Fibroblast of mammary gland (primary cell): ENCODE measurements at places on chromosomes 6 and 20.

DNA sequence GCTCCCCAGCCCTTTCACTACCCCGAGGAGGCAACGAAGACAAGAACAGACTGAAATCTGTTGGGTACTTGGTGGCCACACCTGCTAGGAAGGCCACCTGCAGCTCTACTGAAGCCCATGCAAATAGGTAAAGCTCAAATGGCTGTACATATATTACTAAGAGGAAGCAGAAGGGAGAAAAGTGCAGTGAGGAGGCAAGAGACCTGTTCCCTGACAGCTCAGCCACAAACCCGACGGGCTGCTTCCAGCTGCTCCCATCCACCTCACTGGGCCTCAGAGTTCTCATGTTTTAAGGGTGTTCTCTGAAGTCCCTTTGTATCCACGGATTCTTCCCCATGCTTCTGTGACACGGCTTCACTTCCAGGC lies 24.6 kb downstream of the TRAM2 start:
- no peak for DNase-seq

GRCh38 chr6:138405816-138406413 lies 1.9 kb downstream of the HEBP2 start:
- no peak for DNase-seq

DNA sequence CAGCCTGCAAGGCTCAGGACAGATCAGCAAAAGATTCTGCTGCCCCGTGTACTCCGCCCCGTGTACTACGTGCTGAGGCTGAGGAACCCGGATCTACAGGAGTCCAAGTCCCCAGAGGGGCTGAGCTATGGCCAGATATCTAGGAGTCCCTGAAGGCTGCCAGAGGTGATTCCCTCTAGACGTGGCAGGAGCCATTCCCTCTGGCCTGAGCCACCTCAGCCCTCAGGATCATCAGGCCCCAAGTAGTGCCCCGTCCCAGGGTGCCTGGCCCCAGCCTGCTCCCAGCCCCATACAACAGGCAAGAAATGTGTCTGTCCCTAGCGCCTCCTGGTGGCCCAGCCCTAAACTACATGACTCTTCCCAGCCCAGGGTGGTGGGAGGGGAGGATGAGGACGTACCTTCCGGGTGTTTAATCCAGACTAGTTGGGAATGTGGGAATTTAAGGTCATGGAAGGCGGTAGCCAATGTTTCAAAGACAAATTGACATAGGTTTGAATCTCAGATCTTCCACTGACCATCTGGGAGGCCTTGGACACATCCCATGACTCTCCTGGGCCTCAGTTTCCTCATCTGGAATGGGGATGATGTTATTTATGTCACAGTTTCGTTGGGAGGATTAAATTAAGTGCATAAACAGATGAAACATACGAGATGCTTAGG lies 49.4 kb upstream of the PTPN1 start:
- peak; percentile 85 for DNase-seq

DNA sequence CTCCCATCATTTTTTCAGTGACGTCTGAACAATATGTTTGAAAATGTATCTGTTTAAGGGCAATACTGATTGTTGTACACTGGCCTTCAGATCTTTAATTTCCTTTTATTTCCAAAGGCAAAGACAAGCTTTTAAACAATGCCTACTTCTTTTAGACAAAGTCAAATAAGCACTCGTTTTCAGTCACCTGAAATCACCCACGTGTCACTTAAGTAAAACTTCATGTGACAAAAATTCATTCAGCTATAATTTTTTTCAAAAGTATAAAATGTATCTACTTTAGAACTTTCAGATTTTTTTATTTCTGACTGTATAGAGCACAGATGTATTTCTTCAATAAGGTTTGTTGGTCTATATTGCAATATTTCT lies 113.5 kb upstream of the BEND6 start:
- DNase-seq: no peak

- DNase-seq: no peak
Measured at GRCh38 chr6:15456422-15456821, 206.4 kb downstream of the DTNBP1 start.

- DNase-seq: peak; percentile 53
Measured at GRCh38 chr6:90574610-90575009, 12.3 kb downstream of the MAP3K7 start.

GRCh38 chr6:144064402-144065212 lies 30.8 kb downstream of the SF3B5 start:
- DNase-seq: no peak

GRCh38 chr20:63238514-63239125 lies 2.9 kb downstream of the BIRC7 start:
- DNase-seq: no peak

DNA sequence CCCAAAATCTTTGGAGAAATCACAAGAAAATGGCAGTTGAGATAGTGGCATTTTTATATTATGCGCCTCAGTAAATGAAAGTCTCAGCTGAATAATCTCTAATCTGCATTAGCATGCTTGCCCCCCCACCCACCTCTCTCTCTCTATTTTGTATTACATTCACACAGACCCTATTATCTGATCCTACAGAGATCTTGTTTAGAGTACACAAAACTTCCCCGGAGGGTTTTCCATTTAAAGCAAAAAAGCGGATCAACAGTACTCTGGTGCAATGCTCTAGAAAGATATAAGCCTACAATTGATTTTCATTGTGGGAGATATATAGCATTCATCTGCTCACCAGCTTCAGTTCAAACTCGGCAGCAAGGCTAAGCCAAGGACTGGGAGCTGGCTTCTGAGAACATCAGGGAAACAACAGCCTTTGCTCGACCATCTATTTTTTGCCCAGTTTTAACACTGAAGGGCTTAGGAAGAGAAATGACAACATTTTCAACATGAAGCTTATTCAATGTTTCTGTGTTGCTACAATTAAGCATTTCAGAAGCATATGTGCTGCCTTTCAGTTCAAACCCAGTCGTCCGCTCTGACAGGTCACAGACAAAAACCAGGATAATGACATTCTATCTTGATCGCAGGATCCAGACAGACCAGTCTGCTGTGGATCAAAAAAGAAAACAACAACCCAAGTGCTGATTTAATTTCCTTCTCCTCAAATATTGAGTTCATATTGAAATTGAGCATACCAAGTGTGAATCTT lies 137.6 kb upstream of the ATXN1 start:
- DNase-seq: no peak

- DNase-seq: no peak
Measured at GRCh38 chr20:52062452-52063209, 128.9 kb downstream of the ZFP64 start.

DNA sequence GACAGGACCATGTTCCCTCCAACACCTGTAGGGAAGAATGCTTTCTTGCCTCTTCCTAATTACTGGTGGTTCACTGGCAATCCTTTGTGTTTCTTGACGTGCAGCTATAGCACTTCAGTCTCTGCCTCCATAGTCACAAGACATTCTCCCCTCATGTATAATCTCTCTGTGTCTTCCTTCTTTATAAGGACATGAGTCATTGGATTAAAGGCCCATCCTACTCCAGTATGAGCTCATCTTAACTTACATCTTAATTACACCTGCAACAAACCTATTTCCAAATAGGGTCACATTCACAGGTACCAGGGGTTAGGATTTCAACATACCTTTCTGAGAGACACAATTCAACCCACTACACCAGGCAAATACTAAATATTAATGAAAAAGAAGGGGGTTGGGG lies 213.6 kb downstream of the RNGTT start:
- DNase-seq: peak; percentile 17
